ENCODE measurements at places on chromosomes 11 and 22.

DNA sequence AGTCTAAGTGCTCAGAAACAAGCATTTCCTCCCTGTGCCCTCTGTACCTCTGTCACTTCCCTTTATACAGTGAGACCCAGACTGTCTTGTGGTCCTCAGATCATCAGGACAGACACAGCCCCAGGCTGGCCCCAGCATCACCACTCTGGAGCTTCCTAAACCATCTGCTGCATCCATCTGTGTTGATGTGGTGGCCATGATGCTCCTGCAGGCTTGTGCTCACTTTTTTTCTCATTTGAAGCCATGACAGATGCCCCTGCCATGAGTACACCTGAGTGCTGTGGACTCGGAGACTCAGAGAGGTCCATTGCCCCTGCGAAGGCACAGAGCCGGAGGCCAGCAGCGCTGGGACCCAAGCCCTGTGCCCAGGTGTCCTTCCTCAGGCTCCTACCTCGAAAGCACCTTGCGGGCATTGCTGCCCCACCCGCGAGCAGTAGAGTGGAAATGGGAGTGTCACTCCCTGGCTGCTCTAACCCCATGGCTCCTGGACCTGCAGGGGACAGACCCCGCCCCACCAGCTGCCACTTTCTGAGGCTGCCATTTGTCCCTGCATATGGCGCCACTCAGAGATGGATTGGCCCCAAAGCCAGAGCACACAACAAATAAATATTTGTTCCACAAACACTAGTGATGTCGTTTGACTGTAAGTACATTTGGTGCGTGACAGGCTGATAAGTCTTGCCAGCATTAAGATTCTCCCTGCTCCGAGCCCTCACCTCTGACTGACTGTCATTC, 593.5 kb downstream of the TBC1D22A start:
- DNase-seq = no peak

GRCh38 chr11:20203831-20204230, 43.6 kb upstream of the DBX1 start:
- DNase-seq = no peak

DNA sequence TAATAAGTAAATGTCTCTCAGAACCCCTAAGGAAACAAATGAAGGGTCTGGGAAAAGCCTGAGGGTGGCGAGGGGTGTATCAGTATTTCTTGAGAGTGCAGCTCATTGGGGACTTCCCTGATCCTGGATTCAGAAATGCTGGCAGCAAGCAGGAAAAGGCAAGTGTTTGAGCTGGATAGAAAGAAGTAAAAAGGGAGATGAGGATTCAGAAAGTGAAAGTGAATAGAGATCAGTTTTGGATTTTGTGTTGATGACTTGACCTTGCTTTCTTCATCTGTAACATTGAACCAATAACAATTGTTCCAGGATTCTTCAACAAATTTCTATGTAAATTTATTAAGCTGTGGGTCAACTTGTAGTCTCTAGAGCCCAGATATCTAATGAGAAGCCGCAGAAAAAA, 66.9 kb upstream of the CTSC start:
- DNase-seq = no peak

- no peak for DNase-seq
Measured at GRCh38 chr11:64881476-64881875, 3.1 kb upstream of the EHD1 start.

DNA sequence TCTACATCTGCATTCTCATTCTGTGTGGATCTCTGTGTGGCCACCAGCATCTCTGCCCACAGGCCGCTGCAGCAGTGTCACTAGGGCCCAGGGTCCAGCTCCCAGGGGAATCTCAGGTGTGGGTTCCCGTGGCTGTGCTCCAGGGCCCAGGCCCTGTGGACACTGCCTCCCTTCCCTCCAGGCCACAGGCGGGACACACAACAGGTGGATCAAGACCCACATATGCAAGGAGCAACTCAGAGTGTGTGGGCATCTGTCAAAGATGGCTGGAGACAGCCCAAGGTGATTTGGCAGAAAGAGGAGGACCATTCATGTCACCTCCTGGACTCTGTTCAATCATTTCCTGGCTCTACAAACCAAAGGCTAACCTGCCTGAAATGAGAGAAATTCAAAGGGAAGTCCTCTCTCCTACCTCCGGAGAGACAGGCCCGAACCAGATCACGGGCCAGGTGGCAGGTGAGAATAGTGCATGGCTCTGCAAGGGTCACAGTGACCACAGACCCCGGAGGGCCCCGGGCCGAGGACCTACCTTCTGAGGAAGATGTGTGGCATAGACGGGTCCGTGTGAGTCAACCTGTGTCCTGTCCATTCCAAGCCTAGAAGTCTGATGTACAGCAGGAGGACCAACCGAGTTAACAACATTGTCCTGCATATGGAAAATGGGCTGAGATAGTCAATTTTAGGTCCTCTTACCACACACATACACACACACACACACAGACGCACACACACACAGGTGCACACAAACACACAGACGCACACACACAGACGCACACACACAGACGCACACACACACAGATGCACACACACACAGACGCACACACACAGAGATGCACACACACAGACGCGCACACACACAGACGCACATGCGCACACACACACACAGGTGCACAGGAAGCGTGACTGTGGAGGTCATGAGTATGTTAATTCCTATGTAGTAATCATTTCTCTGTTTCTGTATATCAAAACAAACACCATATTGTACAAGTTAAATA, 1068.5 kb downstream of the BRD1 start:
- DNase-seq = no peak

- no peak for DNase-seq
Measured at GRCh38 chr11:108766596-108767173, 101.8 kb downstream of the DDX10 start.

DNA sequence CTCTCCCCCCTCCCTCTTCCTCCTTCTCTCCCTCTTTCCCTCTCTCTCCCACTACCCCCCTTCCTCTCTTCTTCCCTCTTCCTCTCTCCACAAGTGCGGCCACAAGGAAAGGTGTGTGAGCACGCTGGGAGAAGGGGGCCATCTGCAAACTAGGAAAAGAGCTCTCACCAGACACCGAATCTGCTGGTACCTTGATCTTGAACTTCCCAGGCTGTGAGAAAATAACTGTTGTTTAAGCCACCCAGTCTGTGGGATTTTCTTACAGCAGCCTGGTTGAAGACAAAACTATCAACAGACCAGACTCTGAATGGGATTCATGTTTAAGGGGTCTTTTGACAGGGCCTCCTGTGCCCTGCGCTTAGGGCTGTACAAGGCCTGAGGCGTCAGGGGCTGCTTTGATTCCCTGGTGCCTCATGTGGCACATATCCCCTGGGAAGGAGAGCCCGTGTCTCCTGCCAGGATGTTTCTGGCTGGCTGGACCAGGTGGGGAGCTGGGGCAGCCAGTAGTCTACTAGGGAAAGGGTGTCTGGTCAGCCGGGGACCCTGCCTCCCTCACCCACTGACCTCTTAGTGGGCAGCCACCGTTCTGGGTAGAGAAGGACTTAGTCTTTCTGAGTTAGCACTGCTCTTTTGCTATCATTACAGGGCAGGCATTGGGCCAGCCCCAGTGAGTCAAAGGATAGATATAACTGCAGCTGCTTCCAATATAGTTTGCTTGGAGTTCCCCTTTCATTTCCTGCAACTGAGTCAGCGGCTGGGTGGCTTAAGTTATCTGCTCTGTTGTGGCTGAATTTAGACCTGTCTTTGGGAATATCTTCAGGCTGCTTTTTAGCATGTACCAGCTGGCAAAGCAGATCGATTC, 6.2 kb downstream of the PANX1 start:
- DNase-seq = no peak

DNA sequence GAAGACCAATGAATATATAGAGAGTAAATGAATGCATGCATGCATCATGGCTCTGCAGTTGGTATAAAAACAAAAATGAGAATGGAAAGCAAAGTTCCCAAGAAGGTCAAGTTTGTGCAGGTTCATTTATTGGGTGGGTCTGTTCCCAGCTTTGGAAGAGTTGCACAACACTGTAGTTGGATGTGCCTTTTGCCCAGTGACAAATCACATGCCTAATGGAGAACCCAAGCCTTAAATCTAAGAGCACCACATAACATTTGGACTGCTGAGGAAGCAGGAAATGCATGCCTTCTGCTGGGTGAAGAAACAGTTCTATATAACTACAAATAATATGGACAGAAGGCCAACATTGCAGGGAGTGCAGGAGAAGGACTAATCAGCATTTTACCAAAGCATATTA, 30.6 kb downstream of the PRCP start:
- no peak for DNase-seq

- DNase-seq = no peak
Measured at GRCh38 chr11:110795112-110795624, 82.9 kb upstream of the ARHGAP20 start.

- DNase-seq = no peak
Measured at GRCh38 chr11:94583866-94584500, 16.8 kb downstream of the PIWIL4 start.

- no peak for DNase-seq
Measured at GRCh38 chr11:22634897-22635629, 9.4 kb upstream of the FANCF start.

GRCh38 chr11:75576017-75576416, 14.0 kb downstream of the SERPINH1 start:
- no peak for DNase-seq

Measured in activated effector memory CD4-positive, alpha-beta T cell treated with Interleukin-2 at 50 U/mL for 16 hours (primary cell).